Posterior vena cava (tissue), 2 donors: ENCODE measurements at places on chromosomes 1 and 21. TPM values are rescaled to one million over a fixed set of nuclear protein-coding genes. Genes with fewer than 3 reads are reported as not detected.

GRCh38 chr21:39434950-39435349 is 10.6 kb downstream of the LCA5L start:
- no peak for DNase-seq

DNA sequence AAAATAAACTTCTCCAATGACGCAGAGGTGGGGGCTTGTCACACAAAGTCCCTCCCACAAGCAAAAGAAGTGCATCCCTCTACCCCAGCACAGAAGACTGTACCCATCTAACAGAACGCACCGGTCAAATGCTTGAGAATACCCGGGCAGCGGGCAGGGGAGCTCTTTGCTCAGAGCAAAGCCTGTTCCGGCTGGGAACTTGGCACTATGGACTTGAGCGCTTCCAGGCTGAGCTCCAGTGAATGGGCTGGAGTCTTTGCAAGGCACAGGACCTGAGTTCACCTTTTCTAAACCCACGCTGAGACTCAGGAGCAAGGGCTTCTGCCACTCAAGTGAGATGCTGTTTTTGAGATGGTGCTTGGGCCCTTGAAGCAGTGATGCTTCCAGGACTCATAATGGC is 20.3 kb downstream of the RHBG start:
- no peak for DNase-seq

PRKCZ gene
- total RNA-seq = 3.0 TPM

- no peak for DNase-seq
These were observed 127.8 kb downstream of the RERE start for GRCh38 chr1:8689431-8690252.

DNA sequence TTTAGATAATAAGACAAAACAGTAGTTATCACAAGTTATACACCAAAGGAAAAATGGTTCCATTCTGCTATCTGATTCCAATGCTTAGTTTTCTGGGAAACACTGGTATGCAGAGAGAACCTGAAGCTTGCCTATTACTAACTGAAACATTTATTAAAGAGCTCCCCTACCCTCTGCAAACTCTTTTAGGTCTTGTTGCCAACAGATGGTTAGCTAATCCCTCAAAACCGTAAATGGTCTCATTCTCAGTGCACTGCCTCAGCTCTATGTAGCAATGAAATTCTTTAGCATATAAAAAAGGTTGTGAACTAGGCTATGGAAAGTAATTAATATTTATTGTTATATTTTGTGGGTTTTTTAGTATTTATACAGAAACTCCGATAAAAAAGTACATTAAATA is 20.4 kb downstream of the C21orf91 start:
- no peak for DNase-seq

PTPRF gene
- 68.3 TPM for total RNA-seq

DNA sequence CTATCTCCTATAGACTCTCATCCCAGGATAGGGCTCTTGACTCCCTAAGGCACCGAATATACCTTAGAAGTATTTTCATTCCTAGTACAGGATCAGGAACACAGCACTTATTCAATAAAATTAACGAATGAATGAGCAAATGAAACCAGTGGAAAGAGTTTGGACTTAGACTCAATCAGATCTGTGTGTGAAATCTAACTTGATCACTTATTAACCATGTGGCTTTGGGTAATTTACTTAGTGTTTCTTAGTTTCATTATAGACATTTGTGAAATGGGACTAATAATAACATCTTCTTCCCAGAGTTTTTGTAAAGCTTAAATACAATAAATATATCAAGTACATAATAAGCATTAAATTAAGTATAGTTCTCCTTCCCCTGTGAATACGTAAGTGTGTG is 230.1 kb downstream of the ADGRL2 start:
- no peak for DNase-seq

MYOC gene
- total RNA-seq = 32.1 TPM

MAP3K21 gene
- total RNA-seq = 0.29 TPM

DNA sequence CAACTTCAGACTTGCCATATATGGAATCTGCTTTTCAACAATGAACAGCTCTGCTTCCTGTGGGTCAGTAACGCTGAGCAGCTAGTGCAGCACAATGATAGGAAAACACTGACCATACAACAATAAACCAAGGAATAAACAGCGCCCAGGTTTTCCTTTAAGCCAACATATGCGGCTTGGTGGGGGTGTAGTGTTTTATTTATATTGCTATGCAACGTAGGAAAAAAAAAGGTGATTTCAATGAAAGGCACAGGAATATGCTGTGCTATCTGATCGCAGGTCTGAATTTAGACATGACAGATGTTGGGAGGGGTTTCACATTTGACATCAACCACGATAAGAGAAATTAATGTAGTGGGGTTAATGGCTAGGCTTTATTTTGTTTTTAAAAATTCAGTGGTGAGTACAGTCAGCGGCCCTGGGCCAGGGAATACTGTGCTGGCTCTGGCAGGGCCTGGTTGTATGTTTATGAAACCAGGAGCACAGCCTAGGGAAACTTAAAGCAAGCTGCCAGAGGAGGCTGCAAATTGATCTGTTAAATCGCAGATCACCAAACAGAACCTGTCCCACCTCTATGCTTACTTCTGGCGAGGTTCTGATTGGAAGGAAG is 4.3 kb downstream of the TSPAN2 start:
- DNase-seq = no peak

DNA sequence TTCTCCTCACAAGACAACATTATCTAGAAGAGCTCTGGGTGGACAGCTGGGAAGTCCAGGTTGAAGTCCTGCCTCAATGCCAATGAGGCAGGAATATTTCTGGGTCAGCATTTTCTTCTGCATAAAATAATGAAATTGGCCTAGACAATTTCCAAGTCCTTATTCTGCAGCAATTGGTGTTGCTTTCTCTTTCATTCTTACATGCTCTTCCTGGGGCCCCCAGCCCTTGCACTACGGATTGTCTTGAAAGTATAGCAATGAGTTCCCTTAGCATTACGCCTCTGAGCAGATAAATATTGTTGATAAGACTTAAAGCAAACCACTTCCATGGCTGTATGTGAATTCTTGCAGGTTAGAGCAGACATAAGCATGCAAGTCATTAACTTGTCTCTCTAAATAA is 188.5 kb downstream of the TGFBR3 start:
- no peak for DNase-seq

DNA sequence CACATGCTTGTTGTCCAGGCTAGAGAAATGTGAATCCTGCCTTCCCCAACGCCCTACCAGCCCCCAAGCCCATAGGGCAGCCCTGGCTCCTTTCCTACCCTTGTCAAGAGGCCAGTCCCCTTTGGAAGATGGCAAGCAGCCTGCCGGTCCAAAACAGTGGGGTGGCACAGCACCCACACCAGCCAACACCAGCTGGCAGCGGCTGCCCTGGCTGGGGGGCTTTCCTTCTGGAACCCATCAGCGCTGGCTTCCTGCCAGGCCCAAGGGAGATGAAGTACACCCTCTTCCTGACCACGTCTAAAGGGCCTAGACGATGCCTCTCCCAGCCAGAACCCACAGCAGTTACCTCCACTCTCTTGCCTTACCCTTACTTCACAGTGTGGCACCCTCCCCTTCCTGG is 24.2 kb downstream of the KCNN3 start:
- peak; percentile 46 for DNase-seq

GRCh38 chr1:22773981-22774832 is 63.6 kb downstream of the EPHB2 start:
- DNase-seq = peak; percentile 94

DNA sequence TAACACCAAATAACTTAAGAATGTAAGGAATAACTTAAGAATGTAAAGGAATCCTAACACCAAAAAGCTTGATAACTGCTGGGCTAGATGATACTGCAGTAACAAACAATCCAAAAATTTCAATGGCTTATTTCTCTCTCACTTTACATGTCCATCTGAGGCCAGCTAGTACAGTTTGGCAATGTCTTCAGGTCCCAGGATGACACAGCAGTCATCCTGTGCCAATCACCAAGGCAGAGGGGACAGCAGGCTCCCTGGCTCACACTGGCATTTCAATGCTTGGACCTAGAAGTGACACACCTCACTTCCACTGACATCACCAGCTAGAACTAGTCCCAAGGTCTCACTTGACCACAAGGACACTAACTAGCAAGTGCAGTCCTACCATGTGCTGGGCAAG is 15.3 kb downstream of the DNAJC11 start:
- DNase-seq = no peak

DNA sequence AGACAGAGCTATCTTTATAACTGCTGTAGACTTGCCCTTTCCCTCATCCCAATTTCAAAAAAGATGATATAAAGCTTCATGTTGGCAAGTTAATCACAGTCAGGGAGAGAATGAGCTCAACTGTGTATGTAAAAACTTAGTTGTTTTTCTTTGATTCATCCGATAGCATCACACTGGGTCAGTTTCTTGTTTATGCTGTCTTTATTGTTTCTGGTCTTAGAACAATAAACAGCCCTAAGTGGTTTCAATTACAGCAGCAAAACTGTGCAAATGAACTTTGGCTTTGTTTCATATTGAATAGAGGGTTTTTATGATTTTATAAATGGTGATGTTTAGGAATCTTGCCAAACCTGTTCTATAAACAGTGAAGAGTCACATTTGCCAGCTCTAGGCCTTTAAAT is 423.8 kb upstream of the CXADR start:
- DNase-seq = no peak

KIF26B gene
- 0.65 TPM for total RNA-seq

SLC44A5 gene
- total RNA-seq = not detected

DNA sequence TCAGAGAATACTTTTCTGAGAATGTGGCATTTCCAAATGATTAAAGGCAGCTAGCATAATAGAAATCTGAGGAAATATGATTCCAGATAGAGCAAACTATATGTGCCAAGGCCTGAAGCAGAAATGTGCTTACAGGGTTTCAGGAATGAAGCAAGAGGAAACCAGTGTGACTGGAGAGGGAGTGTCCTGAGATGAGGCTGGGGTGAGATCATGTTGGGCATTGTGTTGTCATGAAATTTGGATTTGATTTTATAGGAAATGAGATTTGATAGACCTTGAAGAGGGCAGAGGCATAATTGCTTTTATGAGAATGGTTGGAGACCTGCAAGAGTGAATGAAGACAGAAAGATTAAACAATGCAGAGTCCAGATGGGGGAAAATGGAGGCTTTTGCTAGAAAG is 338.1 kb upstream of the SNX7 start:
- no peak for DNase-seq

DNA sequence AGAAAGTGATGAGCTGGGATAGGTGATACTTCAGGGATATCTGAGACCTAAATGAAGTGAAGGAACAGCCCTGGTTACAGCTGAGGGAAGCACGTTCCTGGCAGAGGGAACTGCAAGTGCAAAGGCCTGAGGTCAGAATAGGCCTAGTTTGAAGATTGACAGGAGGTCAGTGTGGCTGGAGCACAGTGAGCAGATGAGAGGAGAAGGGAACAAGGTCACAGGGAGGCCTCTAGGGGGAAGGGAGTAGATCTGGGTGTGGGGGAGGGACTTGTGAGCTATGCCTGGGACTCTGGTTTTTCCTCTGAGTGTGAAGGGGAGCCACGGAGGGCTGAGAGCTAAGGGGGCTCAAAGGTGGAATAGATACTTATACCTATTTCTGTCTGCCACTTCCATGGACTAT is 736.4 kb downstream of the MATN1 start:
- DNase-seq = no peak
